GM18507 (cell line): ENCODE measurements at places on chromosomes 16 and 17.

- no peak for DNase-seq
Measured at GRCh38 chr17:19531780-19532501, 1.7 kb upstream of the SLC47A1 start.

DNA sequence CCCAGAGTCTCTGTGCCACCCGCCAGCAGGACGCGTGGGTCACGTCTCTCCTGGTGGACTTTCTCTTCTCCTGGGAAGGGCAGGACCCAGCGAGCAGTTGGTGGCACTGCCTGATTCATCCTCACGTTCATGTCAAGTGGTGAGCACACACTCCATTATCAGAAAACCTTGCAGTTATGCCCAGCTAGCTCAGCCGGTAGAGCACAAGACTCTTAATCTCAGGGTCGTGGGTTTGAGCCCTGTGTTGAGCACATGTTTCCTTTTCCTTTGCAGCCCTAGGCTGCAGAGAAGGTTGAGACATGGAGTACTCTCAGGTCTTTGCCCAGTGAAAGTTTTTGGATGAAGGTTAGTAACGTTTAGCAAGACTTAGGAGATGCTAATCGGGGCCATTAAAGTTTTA, 8.0 kb downstream of the OR1F1 start:
- no peak for DNase-seq

DNA sequence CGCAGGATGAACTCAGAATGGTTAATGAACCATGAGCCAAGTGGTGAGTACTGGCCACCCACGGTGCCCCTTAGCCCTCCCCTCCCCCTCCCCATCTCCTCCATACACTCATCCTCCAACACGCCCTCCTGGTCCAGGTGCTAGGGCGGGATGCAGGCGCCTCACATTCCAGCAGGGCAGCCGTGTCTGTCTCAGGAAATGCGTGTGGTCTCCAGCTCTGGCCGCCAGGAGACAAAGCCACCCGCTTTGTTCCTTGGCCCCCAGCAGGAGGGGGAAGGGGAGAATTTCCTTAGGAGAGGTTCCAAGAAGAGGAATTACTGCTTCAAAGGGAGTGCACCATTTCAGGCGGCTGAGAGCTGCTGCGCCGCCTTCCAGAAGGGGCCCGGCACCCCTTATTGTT, 29.7 kb upstream of the RMI2 start:
- DNase-seq = no peak

DNA sequence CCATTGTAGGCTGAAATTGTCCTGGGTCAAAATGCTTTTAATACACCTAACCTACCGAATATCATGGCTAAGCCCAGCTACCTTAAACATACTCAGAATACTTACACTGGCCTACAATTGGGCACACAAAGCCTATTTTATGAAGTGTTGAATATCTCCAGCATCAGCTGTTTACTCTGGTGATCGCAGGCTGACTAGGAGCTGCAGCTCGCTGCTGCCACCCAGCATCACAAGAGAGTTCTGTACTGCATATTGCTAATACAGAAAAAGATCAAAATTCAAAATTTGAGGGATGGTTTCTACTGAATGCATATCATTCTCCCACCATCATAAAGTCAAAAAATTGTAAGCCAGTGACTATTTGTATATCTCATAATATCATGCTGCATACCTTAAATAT, 55.3 kb downstream of the ULK2 start:
- DNase-seq = no peak

- no peak for DNase-seq
Measured at GRCh38 chr16:60432472-60432871, 1603.8 kb downstream of the CDH8 start.

GRCh38 chr16:21158208-21159110, at the start of gene LDAF1:
TSS of gene LDAF1 (plus strand) at chr16:21158674. CDS start at chr16:21161183, 2,509 bp downstream.
- peak; percentile 74 for DNase-seq

- no peak for DNase-seq
Measured at GRCh38 chr16:47045023-47045422, 71.5 kb upstream of the DNAJA2 start.

DNA sequence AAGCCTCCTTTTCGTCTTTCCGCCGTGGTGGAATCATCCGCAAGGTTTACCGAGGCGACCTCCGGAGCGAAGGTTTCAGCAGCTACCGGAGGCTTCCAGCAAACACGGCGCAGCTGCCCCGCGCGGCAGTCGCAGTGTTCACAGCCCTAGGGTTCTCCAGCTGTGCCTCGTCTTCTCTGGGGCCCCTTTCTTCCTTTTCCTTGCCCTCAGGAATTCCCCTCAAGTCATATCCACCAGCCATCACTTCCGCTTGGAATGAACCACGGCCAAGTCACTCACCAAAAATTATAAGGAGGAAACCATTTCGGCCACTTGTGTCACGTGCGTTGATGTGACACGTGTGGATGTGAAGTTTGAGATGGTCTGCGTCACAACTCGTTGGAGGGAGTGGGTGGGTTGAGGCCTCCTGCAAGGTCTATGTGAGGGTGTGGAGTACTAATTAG, 636 bp upstream of the ERN1 start:
- no peak for DNase-seq
